ENCODE measurements at places on chromosomes 1 and 21. TPM values are rescaled to one million over a fixed set of nuclear protein-coding genes. Genes with fewer than 3 reads are reported as not detected.

GRCh38 chr1:172325531-172325930 is 95.0 kb upstream of the C1orf105 start:
- DNase-seq = peak; percentile 51

GRCh38 chr1:82258887-82259286 is 458.2 kb downstream of the ADGRL2 start:
- no peak for DNase-seq

DNA sequence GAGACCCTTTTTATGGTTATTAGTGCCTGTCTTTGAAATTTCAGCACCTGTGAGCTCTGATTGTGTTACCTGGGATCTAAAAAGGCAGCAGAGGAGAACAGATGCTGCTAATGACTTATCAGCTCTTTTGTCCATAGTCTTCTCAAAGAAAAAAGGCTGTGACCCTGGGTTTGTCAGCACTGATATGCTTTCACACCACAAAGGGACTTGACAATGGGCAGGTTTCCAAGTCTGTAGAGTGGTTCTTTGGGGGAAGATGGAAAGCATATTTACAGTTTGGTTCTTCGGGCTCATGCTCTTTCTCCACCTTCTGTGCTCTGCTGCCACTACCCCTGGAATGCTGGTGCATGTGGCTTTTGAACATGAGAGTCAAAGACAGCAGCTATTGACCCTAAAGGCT is 32.0 kb downstream of the DNAJC6 start:
- DNase-seq = no peak

DNA sequence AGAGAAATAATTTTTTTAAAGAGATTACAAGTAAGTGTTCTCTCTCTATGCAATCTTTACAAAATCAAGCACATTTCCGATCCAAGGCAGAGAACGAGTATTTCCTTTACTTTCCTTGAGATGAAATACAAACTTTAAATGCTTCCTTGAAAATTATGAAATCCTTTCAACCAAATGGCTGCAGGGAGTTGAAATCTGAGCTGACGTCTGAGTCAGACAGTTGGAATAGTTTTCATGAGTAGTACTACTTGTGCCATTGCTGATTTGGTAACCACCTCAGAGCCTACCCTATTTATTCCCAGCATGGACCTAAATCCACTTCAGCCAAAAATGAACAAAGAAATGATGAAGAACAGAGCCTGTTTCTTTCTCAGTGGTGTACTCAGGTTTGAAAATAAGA is 183.6 kb downstream of the GIPC2 start:
- no peak for DNase-seq

GRCh38 chr1:47755101-47755990 is 241.8 kb downstream of the TRABD2B start:
- peak; percentile 17 for DNase-seq

Gene CD84
- total RNA-seq = not detected

Gene VHLL
- 0.20 TPM for total RNA-seq
